NCI-H1092 treated with DMSO at 0.1 percent for 48 hours (cell line): ENCODE measurements at places on chromosomes 12 and 14.

DNA sequence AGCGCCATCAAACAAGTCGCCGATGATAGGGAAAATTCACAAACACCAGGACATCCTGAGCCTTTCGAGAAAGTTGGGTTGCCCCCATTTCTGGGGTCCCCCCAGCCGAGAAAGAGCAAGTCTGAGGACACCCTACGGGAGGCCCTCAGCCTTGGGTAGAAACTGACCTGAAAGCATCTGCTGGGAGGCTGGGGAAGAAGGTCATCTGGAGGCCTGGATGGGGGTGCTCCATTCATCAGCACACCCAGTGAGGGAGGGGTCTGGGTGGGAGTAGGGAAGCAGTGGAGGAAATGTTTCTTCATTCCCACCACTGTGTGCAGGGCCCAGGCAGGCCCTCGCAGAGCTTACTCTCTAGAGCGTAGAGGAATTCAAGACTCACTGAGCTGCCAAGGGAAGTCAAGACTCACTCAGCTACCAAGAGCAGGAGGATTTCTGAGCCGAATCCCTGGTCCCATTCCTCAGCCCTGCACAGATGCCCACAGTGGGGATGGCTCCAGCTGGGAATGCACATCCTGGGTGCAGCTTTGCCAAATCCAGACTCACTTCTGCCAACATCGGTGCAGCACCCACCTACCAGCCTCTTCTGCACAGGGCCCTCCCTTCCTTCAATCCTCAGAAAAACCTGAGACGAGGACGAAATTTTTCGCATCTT lies 38.1 kb downstream of the DIO3 start:
- no peak for DNase-seq

DNA sequence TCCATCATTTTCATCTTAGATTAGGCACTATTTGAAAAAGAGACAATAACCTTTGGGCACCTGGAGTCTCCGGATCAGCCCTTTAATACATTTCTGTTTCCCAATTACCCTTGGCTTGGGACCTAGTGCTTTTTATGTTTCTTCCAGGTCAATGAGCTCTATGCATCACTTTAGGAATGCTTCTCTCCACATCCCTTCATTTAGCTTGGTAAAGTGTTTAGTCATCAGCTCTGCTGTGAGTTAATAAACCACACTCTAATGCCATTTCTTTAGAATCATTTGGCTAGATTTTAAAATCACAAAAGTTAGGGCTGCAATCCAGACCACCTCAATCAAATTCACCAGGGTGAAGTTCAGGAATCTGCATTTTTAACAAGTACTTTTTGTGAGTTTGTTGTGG lies 41.7 kb downstream of the RASSF9 start:
- no peak for DNase-seq

GRCh38 chr14:46306267-46306666 lies 345.3 kb downstream of the RPL10L start:
- DNase-seq: no peak

DNA sequence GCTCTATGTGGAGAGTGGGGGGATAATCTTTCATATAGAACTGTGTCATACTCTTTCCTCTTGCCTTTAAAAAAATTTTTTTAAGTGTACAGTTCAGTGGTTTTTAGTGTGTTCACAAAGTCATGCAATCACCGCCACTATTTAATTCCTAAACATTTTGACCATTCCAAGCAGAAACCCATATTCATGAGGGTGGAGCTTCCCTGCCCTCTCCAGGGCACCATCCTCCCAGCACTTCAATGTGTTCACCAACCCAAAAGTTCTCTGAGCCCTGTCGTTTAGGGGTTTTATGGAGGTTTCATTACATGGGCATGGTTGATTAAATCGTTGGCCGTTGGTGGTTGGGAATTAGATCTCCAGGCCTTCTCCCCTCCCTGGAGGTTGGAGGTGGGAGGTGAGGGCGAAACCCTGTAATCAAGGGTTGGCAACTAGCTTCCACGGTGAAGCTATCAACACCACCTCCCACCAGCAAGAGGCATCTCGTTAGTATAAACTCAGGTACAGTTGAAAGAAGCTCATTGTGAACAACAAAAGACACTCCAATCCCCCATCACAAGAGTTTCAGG lies 42.8 kb upstream of the WNK1 start:
- DNase-seq: no peak

- peak; percentile 39 for DNase-seq
Measured at GRCh38 chr14:24058260-24058950, 6.6 kb downstream of the CARMIL3 start.

GRCh38 chr14:61486930-61487495 lies 165.6 kb downstream of the PRKCH start:
- DNase-seq: no peak

- no peak for DNase-seq
Measured at GRCh38 chr14:93752980-93753561, 35.2 kb downstream of the PRIMA1 start.

DNA sequence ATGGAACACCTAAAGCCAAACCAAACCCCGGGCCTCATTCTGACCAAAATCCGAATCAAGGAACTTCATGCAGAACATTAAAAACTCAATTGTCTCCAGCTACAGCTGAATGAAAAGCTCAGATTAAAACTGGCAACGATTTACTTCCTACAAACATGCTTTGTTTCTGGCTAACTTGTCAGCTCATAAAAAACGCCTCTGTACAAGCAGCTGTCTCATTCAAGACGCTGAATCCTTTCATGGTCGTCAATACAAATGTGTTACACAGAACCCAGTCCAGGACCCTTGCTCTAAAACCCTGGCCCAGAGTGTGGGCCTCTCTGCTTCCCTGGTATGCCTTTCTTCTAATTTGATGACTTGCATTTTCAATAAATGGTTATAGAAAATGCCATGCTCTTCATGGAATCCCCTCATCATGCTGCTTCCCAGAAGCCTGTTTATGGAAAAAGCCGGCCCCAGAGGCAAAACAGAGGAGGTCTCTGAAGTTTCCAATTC lies 183.1 kb downstream of the PHLDA1 start:
- DNase-seq: no peak

GRCh38 chr12:47835831-47836155 lies 16.1 kb upstream of the HDAC7 start:
- no peak for DNase-seq

DNA sequence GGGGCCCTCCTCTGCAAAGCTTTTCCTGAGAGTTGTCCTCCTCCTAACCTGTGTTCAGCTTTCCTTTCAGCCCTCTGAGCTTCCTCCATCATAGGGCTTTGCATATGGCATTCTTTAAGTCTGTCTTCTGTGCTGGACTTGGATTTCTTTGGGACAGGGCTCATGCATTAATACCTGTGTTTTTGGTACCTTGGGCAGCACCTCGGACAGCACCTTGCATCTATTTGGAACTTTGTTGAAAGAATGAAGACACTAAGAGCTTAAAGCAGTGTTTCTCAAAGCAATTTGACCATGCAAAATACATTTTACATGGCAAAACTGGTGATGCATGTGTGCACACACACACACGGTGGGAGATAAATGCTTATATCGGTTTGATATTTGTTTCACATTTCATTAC lies 115.0 kb upstream of the SRRM4 start:
- no peak for DNase-seq

- no peak for DNase-seq
Measured at GRCh38 chr12:54127538-54128259, 61.1 kb downstream of the SMUG1 start.

- peak; percentile 39 for DNase-seq
Measured at GRCh38 chr14:79516009-79516408, 695.3 kb downstream of the DIO2 start.

DNA sequence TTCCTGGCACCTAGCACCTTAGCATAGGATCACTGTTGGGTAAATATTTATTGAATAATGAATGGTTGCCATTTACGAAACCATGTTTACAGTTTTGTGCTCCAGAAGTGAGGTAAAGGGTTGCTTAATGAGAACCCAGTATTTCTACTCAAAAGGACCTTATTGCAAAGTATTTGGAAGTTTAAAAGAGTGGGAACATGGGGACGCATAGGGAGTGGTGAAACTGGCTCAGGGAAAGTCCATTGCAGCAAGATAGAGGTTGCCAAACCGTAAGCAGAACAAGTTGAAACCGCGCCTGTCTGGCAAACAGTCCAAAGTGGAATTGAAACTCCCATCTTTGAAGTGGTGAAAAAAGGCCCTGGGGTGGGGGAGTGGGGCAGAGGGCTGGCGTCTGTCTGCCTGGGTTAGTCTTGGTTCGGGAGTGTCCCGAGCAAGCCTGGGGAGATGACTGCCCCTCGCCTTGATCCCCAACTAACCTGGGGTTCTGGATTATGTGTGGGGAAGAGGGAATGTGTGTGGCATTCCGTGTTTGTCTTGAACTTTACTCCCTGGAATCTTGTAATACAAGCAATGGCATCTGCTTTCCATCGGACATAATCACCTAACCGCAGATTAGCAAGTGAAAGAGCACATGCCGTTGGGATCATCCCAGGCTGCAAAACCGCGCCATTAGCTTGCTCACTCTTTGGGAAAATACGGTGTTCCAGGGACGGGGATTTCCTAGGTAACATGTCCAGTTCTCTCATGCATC lies 7.2 kb downstream of the ALDH2 start:
- DNase-seq: no peak

DNA sequence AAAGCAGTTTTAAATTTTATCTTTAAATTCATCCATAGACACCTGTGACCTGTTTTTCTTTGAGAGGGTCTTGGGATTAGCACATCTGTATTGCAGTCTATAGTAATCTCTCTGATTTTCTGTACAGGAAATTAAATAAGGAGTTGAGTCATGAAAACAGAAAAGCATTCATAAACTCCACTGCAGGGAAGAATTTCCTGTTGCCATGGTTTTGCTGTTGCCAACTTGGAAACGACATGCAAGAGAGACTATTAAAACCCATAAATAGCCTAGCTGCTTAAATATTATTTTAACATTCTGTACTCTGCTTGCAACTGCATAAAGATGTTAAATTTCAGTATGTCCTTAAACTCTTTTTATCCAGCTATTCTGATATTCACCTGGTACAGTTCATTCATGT lies 281.0 kb upstream of the RGS6 start:
- DNase-seq: no peak

DNA sequence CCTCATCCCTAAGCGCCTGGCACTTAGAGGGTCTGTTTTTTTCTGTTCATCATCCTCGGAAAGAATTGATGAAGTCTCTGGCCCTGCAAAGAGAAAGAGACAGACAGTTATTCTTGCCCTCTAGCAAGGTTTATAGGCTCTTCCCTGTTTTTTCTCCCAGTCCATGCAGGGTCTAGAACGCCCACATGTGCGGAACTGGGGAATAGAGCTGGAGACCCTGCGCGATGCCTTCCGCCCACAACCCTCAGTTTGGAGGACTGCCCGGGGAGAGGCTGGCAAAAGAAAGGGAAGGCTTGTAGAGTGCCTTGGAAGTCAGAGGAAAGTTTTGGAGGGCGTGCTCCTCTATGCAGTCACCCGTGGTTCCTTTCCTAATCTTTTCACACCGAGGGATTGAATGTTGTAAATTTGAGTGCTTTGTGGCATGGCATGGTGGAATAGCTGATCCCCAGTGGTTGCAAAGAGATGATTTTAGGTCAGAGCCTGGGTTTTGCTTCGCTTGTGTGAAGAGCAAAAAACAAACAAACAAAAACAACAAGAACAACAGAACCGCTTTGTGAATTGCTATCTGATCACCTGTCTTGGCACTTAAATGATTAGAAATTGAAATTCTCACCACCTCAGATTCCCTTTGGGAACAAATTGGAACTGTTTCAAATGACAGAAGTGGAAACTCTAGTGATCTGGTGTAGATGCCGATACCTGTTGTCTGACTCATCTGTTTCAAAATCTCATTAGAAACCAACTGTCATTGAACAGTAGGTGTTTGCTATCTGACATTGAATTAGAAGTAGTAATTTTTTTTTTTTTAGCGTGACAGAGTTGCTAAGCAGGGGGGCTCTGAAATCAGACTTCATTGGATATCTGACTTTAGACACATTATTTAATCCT lies 947 bp downstream of the GAS2L3 start:
- DNase-seq: peak; percentile 38
